ENCODE measurements at places on chromosomes 5 and 9.

DNA sequence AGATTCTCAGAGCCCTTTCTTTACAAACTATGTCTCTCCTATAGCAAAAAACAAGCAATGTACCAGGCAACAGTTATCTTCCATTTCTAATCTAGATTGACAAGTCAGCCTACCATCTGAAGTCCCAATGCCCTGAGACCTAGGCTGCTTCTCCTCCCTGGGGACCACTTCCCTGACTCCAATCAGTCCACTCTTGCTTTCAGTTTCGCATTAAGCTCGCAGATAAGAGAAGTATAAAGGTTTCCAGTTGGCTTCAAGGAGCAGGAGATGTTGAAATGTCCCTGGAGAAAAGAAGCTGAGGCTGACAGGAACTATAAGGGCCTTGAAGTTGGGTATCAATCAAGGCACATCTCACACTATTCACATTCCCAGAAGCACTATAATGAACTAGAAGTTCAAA lies 32.3 kb downstream of the ERP44 start:
- peak; percentile 68 for DNase-seq

DNA sequence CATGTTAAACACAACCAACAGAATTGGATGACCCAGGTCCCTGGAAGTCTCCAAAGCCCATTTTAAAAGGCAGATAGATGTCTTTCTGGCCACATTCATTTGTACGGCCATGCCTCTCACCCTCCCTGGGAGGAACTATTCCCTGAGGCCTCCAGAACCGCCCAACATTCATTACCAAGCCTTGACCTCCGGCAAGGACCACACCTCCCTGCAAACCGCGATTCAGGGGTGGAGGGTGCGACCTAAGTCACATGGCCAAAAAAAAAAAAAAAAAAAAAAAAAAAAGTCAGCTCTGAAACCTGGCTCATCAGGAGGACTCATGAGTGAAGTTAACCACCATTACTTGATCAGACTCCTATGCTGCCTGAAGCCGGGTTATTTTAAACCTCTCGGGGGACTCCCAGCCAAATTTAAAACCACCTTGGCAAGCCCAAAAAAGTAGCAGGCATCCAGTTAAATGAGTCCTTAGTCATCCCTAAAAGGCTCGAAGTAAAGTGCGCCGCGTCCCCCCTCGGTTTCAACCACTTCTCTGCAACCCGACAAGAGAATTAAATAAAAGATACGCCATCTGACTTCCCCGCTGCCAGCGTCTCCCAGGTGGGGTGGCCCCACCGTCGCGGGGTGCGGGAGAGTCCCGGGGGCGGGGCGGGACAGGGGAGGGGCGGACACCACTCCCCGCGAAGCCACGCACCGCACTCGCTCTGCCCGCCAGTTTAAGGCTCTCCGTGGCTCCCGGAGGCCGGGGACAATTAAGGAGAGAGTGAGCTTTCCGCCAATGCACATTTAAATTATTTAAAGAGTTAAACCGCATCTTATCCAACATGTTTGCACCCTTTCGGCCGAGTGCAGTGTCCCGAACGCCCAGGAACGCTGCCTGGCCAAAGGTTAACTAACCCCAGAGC lies 2.3 kb downstream of the KLF9 start:
- DNase-seq, result peak; percentile 73

DNA sequence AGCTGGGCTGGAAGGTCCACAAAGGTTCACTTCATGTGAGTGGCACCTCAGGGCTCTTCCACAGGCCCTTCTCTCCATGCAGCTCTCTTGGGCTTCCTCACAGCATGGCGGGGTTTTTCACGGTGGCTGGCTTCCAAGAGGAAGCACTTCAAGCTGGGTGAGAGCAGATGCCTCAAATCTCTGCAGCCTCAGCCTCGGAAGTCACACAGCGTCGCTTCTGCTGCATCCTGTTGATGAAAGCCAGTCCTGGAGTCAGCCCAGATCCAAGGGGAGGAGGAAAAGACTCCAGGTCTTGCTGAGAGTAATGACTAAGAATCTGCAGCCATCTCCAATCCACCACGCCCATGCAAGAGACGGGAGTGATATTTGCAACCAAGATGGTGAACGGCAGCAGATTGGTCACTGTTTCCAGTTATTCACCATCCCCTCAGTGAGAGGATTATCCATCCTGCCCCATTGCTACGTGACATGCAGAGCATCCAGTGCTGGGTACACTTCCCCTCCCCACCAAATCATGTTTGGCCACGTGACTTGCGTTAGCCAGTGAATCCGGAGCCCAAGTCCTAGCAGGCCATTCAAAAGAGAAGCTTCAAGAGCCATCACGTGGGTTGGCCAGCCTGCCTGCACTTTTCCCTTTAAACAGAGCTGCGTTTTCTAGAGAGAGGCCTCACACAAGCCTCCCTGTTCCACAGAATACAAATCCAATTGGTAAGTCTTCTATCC lies 173.9 kb downstream of the C9orf50 start:
- no peak for DNase-seq

GRCh38 chr9:36151316-36152210 lies 15.0 kb downstream of the GLIPR2 start:
- no peak for DNase-seq

DNA sequence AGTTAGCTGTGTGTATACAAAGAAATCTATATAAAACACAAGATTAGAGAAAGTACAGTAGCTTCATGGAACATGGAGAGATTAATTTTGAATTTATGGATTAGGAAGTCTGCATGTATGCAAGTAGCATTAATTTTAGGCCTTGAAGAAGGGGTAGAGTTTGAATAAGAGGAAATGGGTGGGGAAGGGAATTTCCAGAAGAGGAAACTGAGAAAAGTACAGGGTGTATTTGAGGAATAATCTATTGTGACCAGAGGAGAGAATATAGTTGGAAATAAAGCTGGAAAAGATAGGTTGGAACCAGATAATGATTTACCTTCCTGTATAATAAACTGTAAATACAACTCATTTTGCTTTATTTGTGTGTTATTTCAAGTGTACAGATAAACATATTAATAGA lies 53.6 kb downstream of the CWC27 start:
- DNase-seq, result no peak

GRCh38 chr5:178460174-178460573 lies 130.0 kb downstream of the COL23A1 start:
- no peak for DNase-seq

GRCh38 chr9:136687721-136688223 lies 515 bp upstream of the AGPAT2 start:
- no peak for DNase-seq

GRCh38 chr9:118336250-118336942 lies 632.2 kb downstream of the TLR4 start:
- peak; percentile 19 for DNase-seq

GRCh38 chr9:36551129-36551528 lies 21.6 kb upstream of the MELK start:
- DNase-seq, result no peak

GRCh38 chr5:179147991-179148702 lies 88.0 kb downstream of the ZNF354C start:
- DNase-seq, result no peak

DNA sequence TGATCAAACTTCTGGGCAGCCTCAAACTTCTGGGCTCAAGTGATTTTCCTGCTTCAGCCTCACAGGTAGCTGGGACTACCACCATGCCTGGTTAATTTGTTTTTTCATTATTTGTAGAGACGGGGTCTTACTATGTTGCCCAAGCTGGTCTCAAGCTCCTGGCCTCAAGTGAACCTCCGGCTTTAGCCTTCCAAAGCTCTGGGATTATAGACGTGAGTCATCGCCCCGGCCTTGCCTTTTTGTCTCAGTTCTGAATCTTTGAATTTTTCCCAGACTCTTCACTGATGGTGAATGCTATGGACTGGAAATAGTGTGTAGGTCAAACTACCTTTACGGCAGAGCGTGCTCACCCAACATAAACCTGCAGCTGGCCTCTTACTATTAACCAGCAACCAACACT lies 32.3 kb upstream of the EGFLAM start:
- DNase-seq, result peak; percentile 69

GRCh38 chr5:172683645-172684471 lies 42.8 kb downstream of the NEURL1B start:
- DNase-seq, result no peak

- no peak for DNase-seq
These were observed 6.3 kb downstream of the C5orf15 start for GRCh38 chr5:133962131-133962530.

DNA sequence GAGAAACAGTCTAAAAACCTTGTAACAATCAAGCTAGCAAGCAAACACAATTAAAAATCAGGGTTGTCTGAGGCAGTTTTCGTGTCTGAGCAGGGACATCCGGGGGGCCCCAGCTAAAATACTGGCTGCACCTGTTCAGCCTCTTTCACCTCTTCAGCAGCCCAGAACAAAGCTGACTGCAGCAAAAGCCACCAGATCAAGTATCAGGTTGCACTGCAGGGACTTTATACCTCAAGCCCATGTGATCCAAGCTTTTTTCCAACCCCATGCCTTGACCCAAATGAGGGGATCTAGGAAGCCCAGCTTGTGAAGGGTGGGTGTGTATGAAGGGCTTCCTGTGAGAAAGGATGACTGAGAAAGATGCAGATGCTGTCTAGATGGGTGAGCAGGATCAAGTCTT lies 133.4 kb downstream of the SEMA6A start:
- DNase-seq, result peak; percentile 76

DNA sequence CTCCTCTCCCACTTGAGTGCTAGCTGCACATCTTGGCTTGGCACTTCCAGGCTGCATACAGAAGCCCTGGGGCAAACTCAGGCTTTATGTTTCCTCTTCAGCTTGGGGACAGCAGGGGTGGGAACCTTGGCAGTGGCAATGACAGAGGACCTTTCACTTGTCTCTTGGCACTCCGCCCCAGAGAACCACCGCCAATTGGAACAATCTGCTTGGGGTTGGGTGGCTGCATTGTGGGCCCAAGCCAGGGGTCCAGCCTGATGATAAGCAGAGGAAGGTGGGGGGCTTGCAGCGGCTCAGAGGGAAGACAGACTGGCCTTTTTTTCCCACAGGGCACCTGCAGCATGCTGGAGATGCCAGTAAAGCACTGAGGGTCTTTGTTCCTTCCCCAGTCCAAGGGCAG lies 179.0 kb upstream of the NMUR2 start:
- DNase-seq, result no peak

GRCh38 chr5:15234366-15234765 lies 265.6 kb upstream of the FBXL7 start:
- no peak for DNase-seq

DNA sequence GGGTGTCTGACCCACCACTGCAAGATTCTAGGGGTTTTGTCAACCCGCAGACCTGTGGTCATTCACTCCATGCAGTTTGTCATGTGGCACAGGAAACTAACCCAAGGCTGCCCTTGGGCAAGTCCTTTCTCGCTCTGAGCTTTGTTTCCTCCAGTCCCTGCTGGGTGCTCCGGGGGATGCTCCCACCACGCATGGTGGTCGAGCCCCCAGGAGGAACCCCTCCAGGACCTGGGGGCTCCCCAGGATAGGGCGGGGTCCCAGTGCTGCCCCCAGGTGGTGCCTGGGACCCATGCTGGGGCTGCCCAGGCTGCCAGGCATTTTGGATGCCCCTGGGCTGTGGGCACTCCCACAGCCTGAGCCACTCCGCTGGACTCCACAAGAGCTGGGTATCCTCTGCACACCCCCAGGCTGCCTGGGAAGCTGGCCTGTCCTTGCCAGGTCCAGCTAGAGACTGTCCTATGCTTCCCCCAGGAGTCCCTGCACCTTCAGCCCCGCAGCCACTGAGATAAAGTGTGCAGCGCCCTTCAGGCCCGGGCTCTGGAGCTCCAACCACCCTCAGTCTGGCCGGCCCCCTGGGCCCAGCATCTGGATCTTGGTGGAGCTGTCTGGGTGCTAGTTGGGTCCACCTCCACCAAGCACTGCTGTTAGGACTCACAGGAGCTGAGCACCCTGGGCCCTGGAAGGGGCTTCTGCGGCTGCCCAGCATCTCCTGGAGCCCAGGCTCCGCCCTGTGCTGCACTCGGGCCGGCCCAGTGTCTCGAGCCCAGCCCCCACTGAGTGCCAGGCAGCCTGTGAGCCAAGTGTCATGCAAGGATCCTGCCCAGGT lies 104.3 kb downstream of the PHF2 start:
- DNase-seq, result no peak

DNA sequence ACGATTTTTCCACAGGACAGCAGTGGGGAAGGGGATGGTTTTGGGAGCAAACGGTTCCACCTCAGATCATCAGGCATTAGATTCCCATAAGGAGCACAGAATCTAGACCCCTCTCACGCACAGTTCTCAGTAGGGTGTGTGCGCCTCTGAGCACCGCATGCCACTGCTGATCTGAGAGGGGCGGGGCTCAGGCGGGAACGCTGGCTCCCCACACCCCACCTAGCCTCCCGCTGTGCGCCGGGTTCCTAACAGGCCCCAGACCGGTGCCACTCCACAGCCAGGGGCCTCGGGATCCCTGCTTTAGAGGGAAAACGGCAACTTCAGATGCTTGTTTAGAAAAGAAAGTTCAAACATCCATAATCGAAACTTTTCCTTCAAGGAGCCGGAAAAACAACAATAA lies 20.4 kb downstream of the TERT start:
- no peak for DNase-seq

GRCh38 chr9:18429070-18429469 lies 44.9 kb upstream of the ADAMTSL1 start:
- no peak for DNase-seq

- DNase-seq, result peak; percentile 82
These were observed 71.8 kb upstream of the MAMDC2 start for GRCh38 chr9:69971643-69972449.

DNA sequence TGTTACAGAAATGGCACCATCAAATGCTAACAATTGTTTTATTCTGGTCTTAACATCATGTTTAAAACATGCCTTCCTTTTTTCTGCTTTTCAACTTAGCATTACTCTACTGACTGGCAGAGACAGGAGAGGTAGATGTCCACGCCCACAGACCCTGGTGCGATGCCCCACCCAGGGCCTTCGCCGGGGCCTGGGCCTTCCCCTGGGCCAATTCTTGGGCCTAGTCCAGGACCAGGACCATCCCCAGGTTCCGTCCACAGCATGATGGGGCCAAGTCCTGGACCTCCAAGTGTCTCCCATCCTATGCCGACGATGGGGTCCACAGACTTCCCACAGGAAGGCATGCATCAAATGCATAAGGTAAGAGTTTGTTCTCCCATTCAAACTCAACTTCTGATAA lies 13.7 kb downstream of the SMARCA2 start:
- DNase-seq, result no peak

GRCh38 chr9:69325409-69326212 lies 596 bp downstream of the ENTREP1 start:
- no peak for DNase-seq

- no peak for DNase-seq
These were observed 70.6 kb upstream of the CCNG1 start for GRCh38 chr5:163366757-163367156.

GRCh38 chr5:125390326-125390725 lies 643.9 kb upstream of the ZNF608 start:
- DNase-seq, result no peak

Data from NCI-H82 (cell line).